ENCODE measurements at places on chromosomes 1 and 21.

GRCh38 chr1:121538943-121539575 lies 354.3 kb downstream of the SRGAP2C start:
- no peak for DNase-seq

DNA sequence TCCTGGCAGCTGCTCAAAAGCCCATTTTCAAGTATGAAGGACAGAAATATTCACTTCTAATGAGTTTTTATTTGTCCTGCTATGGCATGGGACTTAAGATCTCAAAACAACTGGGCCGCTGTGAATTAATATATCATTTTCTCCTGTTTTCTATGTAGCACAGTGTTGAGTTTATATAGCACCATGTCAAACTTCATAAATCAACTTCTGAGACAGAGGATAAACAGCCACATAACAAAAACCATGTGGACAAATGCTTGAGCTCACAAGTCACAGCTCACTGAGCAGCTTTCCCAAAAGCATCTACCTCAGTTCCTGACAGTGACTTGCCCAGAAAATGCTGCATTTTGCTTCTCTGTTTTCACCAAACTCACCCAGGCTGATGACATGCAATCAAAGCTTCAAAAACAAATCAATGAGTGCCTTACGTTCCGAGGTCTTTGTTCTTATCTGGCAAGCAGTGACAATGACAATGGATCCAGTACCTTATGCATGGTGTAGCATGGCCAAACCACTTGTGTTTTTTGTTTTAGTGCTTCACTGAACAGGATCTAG lies 722.6 kb downstream of the LRRIQ3 start:
- DNase-seq = no peak

GRCh38 chr1:54403808-54404261 lies 2.4 kb downstream of the SSBP3 start:
- no peak for DNase-seq

DNA sequence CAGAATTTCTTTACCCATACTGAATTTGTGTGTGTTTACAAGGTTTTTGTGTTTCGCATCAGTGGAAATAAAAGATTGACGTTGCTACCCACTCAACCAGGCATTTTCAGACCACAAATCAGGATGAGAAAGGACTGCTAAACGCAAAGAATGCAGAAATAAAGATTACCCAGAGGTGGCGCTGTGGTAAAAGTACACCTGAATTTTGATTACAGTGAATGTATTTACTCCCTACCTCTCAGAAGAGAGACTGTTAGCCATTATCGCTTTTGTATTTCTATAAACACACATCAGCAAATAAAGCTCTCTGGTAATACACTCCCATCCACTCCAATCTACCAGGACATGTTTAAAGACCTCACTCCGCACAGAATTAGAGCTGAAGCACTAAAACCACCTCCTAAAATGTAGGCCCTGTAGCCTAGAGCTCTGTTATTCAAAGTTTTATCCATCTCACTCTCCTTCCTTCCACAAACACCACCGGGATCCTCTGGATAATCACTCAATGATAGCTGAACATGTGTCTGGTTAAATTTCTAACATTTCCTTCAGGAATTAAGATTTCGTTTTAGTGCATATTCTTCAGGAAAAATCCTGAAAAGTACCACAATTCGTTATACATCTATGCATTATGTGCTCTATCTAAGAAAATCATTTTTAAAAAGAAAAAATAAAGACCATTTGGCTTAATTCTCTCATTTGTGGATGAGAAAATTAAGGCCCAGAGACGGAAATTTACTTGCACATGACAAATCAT lies 2.5 kb upstream of the LMO4 start:
- DNase-seq = peak; percentile 33

DNA sequence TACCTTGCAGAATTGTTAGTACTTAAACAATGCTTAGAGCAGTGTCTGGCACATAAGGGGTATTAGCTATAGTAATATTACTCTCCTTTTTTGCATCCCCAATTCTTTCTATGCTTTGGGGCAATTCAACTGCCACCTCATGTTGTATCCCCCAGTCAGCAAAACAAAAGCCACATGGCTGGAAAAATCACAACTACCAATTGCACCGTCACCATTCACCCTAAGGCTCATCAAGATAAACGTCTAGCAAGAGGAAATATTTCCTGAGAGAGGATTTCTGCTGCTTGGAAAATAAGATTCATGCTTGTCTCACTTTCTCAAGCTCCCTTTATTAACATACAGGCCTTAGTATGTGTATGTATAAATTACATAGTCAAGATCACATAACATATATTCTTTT lies 12.1 kb upstream of the TLR5 start:
- DNase-seq = no peak

GRCh38 chr1:46804926-46805325 lies 6.1 kb downstream of the CYP4B1 start:
- DNase-seq = no peak

GRCh38 chr1:26697978-26698849 lies 2.4 kb downstream of the ARID1A start:
- peak; percentile 67 for DNase-seq

DNA sequence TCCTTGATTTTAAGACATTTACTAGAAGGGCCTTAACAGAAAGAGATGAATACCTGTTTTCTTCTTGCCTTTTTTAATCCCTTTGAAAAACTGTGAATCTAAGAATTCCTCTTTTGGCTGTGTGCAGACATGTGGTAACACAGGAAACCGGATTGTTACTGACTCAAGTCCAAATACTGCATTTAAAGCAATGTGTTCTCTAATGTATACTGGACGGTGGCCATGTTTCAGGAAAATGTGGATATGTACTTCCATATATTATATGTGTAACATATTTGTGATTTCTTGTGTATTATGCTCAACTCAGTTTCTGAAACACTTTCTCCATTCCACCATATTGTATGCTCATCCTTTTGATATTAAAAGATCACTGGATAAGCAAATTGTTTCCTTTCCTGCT lies 185.1 kb downstream of the LRRC7 start:
- DNase-seq = no peak

DNA sequence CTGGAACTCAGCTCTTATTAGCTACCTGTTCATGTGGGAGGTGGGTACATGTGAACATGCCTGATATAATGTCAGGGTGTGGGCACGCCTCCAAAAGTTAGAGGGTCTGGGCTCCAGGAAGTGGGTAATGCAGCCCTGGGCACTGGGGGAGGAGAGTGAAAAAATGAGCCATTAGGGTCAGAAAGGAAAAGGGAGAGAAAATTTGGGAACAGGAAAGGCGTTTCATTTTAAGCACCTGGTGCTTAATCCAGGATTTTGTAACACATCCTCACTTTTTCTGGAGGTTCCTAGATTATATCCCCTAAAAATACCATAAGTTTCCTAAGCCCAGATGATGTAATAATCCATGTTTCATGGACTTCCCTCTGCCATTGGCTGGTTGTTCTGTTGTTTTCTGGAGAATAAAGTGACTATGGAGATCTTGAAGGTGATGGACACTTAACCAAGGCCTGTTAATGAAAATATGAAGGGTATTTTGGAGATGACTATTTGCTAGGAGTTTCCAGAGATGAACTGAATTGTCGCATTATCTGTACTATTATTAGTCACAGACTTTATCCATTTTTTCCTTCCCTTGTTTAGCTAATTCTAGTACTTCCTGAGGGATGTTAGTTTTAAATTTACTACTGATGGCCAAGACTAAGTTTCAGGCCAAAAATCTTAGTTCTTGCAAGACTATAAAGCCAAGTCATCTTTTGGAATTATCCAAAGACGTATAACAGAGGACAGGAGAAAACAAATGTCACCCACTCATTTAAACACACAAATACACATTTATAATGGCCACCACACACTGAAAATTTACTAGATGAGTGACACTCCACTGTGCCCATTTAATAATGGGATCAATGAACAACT lies 24.4 kb upstream of the TARBP1 start:
- no peak for DNase-seq

DNA sequence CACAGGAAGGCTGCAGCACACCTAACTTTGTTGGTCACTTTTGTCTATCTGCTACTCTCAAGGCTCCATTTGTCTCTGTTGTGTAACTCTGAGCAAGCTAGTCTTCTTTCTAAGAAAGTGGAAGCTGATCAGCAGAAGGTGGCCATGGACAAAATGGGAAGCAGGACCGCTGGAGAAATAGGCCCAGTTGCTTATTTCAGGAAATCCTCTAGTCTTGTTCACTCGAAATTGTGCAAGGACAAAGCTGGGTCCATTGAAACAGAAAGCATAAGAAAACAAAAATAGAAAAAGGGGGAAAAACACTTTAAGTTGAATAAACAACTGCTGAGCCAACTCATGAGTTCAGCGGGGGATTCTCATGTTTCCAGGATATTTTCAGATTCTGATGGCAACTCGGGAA lies 150.1 kb downstream of the PBX1 start:
- no peak for DNase-seq

- DNase-seq = peak; percentile 56
Measured at GRCh38 chr1:112337028-112337531, 58.9 kb upstream of the CTTNBP2NL start.

DNA sequence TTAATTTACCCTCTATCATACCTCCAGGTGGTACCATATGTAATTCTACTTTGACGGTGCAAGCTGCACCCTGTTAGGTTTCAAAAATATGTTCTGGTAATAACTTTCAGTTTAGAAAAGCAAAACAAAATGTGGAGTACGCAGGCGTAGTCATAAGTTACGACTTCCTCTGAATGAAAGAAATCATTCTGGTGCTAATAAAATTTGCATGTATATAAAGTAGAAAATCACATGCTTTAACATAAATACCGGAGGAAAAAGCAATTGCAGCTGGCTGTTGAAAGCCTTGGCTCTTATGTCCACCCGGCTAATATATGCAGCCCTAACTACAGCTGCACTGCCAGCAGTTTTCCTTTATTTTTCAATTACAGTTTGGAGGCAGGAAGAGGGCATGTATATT lies 65.2 kb upstream of the TMPRSS15 start:
- no peak for DNase-seq

DNA sequence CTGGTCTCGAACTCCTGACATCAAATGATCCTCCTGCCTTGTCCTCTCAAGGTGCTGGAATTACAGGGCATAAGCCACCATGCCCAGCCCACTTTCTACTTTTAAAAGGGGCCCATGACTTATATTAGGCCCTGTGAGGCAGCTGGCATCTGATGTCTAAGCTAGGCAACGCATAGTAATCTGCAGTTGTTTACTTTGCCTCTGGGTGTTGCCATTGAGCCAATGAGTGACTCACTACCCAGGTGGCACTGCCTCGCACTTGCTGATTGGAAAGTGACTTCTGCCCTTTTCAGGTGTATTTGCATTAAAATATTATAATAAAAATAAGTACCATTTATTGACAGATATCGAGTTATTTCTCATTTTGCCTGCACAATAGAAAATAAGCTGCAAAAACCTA lies 84.9 kb downstream of the KIF14 start:
- peak; percentile 82 for DNase-seq

DNA sequence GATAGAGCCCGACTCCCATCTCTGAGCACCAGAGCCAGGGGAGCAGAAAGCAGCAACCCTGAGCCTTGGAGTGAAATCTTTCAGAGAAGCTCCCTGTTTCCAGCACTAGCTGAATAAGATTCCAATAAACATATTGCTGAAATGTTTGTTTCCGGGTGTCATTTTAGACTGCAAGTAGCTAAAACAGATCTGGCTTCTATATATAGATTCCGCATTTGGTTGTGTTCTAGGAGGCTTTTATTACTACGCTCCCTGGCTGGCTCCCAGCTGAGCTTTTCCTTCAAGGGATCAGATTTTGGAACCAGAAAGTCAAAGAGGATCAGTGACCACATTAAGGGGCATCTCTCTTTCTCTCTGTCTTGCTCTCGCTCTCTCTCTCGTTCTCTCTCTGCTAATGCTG lies 88.2 kb downstream of the PAPPA2 start:
- DNase-seq = no peak

DNA sequence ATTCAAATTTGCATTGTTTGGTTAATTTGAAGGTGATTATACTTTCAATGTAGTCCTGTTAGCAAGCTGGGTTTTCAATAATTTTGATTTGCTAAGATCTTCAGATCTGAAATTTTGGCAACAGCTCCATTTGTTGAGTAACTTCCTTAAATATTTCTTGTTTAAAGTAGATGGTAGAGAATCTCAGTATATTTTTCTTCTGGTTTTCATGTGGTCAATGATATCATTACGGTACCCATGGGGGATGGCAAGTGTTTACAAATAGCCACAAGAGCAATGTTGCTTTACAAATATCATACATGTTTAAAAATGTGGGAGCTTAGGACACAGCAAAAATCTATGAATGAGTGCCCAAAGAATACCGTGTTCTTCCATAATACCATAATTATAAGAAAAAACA lies 175.9 kb downstream of the IFI44 start:
- no peak for DNase-seq

DNA sequence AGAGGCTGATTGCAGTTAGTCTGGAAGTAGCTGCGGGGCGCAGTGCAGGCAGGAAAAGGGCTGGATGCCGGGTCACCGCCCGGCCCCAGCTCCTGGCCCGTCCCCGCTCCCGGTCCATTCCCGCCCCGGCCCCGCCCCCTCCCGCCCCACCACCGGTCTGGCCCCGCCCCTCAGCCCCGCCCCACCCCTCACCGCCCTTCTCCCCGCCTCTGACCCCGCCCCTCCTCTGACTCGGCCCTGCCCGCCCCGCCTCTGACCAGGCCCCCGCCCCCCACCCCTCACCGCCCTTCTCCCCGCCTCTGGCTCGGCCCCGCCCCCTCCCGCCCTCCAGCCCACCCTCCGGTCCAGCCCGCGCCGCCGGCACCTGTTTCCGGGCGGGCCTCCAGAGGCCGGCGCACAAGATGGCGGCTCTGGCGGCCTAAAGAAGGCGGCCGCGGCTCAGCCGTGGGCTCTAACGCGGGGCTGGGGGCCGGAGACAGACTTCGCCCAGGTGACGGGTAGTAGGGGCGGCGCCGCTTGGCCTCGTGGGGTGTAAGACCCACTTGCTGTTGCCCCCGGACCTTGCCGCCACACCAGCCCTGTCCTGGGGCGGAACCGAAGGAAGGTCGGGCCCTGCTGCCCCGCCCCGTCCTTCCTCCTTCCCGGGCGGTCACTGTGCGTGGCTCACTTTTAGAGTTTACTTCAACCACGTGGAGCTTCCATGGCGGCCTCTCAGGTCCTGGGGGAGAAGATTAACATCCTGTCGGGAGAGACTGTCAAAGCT lies at the start of gene UBIAD1:
TSS of gene UBIAD1 (plus strand) at position 367 of the 763 bp plus-strand sequence. CDS start at position 701, 334 bp downstream.
- peak; percentile 97 for DNase-seq

- no peak for DNase-seq
Measured at GRCh38 chr21:43961382-43961909, 50.7 kb upstream of the TRAPPC10 start.

DNA sequence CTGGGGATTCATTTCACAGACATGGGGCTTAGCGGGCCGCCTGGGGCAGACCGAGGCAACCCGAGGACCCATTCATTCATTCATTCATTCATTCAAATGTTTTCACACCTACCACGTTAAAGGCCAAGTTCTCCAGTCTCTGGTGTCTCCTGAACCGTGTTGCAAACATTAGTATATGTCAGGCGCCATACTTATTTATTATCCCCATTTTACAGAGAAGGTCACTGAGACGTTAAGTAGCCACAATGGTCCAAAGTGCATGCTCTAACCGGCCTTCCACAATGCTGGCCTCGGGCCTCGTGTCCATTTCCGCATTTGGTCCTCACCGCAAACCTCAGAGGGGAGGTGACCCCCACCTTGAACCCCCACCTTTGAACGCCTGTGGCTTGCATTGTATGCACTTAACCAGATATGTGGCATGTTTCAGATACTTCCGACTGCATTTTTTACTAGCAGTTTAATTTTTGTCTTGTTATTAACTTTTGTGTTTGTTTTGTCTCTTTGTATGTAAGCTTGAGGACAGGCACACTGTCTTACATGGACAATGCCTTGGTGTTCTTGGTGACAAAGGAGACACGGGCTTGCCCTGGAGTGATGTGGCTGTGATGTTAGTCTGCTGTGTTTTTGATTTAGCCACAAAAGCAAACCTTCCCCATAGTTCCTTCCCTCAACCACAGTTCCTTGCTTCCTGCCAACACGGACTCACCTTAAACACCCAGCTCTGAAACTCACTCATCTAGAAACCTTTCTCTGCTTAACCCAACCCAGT lies 1.2 kb upstream of the IFFO2 start:
- no peak for DNase-seq

All from D341Med (cell line).